Glutamatergic neuron (in vitro differentiated cells): ENCODE measurements at places on chromosomes 2 and 18.

DNA sequence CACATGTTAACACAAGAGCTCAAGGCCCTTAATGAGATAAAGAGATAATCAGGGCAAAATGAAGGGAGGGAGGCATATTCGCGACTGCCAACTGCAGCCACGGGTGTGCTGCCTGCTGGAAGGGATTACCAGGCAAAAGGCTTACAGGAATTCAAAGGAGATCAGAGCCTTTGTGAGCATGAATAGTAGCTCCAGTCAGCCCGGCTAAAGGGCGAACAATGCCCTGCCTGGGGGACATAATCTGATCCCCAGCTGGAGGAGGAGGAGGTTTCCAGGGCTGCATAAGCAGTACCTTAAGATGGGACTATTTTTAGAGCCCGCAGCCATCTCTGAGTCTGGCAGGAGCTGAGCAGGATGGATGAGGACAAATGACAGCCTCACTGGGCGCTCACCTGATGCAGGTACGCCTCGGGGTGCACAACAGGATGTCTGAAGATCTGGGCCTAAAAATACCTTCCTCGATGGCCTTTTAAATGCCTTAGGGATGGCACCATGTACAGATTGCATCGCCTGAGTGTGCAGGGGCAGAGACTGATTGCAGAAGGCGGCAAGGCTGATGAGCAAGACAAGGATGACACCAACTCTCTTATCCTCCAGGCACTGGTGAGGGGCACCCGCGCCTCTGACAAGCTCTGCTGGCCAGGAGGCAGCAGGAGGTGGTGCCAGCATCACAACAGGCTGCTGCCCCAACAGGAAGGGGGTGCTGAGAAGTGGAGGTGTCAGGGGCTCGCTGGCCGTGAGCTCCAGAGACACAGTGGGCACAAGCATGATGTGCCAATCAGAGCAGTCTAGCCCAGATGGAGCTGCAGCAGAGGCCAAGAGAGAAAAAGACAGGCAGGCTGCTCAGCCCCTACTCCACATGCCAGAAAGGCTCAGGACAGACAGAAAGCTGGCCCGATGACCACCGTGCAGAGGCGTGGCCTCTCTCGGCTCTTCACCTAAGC lies 111.4 kb downstream of the EIPR1 start:
- no peak for DNase-seq
- peaks cover 5% of the 10 kb centered on the region for H3K36me3 ChIP-seq
- peak overlapping the region; percentile 13 for H3K27ac ChIP-seq
- peak overlapping the region; percentile 42 for H3K4me3 ChIP-seq

DNA sequence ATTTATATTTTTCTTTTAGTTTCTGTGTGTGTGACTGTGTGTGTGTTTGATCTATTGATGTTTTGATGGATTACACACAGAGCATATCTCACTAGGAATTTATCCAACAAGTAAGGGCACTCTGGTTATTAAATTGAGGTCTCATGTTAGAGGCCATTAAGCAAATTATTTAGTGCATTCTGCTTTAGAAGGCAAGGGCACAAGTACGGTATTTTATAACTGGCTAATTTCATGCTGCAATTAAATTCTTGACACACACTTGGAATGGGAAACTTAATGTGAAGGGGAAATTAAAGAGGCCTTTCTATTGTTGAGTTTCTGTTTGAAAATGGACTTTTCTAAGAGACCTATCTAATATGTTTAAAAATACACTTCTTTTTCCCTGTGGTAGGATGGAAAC lies 25.8 kb downstream of the NYAP2 start:
- H3K36me3 ChIP-seq, result no peaks in the 10 kb centered on the region
- no peak overlapping the region for H3K4me3 ChIP-seq
- no peak overlapping the region for H3K27ac ChIP-seq
- peaks cover 11% of the 10 kb centered on the region for H3K4me1 ChIP-seq
- H3K27me3 ChIP-seq, result no peaks in the 10 kb centered on the region

GRCh38 chr2:92326-92725 lies 46.0 kb upstream of the FAM110C start:
- H3K4me3 ChIP-seq, result no peak overlapping the region
- H3K27me3 ChIP-seq, result no peaks in the 10 kb centered on the region
- H3K4me1 ChIP-seq, result no peaks in the 10 kb centered on the region
- H3K27ac ChIP-seq, result no peak overlapping the region
- DNase-seq, result no peak
- H3K36me3 ChIP-seq, result peaks cover 8% of the 10 kb centered on the region

- H3K27me3 ChIP-seq, result no peaks in the 10 kb centered on the region
- H3K27ac ChIP-seq, result no peak overlapping the region
- H3K4me3 ChIP-seq, result no peak overlapping the region
- no peak for DNase-seq
- H3K36me3 ChIP-seq, result no peaks in the 10 kb centered on the region
These were observed 170.8 kb downstream of the ETAA1 start for GRCh38 chr2:67567886-67568285.

DNA sequence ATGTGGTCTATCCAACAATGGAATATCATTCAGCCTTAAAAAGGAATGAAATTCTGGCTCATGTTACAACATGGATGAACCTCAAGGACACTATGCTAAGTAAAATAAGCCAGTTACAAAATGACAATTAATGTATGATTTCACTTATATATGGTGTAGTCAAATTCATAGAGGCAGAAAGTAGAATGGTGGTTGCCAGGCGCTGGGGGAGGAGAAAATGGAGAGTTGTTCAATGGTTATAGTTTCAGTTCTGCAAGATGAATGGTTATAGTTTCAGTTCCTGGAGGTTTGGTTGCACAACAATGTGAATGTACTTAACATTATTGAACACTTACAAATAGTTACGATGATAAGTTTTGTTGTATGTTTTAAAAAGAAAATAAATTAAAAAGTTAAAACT lies 79.2 kb upstream of the IL1R2 start:
- no peaks in the 10 kb centered on the region for H3K4me1 ChIP-seq
- DNase-seq, result no peak
- no peaks in the 10 kb centered on the region for H3K27me3 ChIP-seq
- H3K36me3 ChIP-seq, result no peaks in the 10 kb centered on the region
- no peak overlapping the region for H3K27ac ChIP-seq
- no peak overlapping the region for H3K4me3 ChIP-seq
